ENCODE measurements at places on chromosomes 1 and 21.

DNA sequence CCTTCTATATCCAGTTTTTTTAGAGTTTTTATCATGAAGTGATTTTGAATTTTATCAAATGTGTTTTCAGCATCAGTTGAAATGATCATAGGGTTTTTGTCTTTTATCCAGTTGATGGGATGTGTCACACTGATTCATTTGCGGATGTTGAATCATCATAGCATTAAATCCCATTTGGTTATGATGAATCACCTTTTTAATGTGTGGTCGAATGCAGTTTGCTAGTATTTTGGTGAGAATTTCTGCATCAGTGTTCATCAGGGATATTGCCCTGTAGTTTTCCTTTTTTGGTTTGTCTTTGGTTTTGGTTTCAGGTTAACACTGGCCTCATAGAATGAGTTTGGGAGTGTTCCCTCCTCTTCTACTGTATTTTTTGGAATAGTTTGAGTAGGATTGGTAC lies 80.3 kb downstream of the DIRAS3 start:
- DNase-seq: no peak

DNA sequence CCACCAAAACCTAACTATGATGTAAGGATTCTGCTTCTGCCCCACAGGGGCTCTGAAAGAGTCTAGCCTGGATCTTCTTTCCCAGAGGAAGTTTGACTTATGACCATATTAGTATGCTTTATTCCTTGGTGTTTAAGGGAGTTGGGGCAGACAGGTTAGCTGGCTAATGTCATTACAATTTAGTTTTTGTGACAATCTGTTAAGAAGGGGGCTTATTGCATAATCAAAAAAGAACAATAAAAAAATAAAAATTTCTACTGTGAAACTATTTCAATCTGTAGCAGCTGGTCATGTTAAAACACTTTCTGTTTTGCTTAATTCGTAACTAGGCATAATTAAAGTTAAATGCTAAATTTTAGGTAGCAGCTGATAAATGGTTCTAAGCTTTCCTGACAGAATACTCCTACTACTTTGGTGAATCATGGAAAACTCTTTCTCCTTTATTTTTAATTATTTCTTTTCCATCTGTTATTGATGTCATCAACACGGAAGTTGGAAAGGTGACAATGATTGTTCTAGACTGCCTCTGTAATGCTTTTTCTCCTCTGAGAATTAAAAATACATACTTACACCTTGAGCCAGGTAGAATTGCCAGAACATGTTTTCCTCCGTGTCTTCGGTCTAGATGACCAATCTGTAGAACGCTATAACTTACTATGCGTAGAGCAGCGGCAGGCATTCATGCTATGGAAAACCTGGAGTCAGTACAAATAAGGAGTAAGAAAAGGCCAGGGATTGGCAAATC lies 18.6 kb downstream of the DYRK3 start:
- DNase-seq: no peak

- DNase-seq: no peak
These were observed 89.7 kb downstream of the MAGI3 start for GRCh38 chr1:113479713-113480676.

GRCh38 chr1:18630511-18631495 lies at the start of gene PAX7:
TSS of gene PAX7 (plus strand) at chr1:18630846. CDS start at chr1:18631604, 758 bp downstream.
- no peak for DNase-seq

- no peak for DNase-seq
These were observed 61.6 kb downstream of the DHRS3 start for GRCh38 chr1:12556368-12556930.

- no peak for DNase-seq
These were observed 25.6 kb downstream of the TOMM20 start for GRCh38 chr1:235102993-235103411.

- no peak for DNase-seq
These were observed 25.2 kb upstream of the KIF26B start for GRCh38 chr1:245129319-245130240.

GRCh38 chr21:27057997-27058396 lies 91.1 kb upstream of the ADAMTS5 start:
- no peak for DNase-seq

DNA sequence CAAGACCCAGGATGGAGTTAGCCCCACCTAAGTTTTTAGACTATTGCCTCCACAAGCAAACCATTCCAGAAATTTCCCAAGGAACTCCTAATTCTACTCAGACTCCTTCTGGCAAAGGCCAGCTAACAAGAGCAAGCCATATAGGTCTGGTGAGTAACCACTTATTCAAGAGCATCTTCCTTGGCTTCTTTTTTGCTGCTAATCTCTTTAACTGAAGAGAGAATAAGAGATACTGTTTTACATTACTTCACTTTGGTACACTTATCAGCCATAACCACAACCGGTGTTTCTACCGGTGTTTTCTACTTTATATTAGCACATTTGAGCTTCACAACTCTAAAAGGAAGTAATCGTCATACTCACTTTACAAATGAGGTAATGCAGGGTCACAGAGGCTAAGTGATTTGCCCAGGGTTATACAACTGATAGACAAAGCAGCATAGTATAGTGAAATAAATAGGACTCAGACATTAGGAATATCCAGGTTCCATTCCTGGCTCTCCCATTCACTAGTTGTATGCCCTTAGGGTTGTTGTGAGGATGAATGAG lies 1.7 kb upstream of the EPS15 start:
- DNase-seq: no peak

GRCh38 chr1:227886503-227886961 lies 61.2 kb downstream of the WNT9A start:
- no peak for DNase-seq

- DNase-seq: peak; percentile 58
These were observed 16.6 kb upstream of the LEMD1 start for GRCh38 chr1:205438213-205439158.

GRCh38 chr1:160885042-160885441 lies at the start of gene ITLN1:
TSS of gene ITLN1 (minus strand) at chr1:160885180. CDS start at chr1:160884877, 303 bp downstream.
- DNase-seq: no peak

DNA sequence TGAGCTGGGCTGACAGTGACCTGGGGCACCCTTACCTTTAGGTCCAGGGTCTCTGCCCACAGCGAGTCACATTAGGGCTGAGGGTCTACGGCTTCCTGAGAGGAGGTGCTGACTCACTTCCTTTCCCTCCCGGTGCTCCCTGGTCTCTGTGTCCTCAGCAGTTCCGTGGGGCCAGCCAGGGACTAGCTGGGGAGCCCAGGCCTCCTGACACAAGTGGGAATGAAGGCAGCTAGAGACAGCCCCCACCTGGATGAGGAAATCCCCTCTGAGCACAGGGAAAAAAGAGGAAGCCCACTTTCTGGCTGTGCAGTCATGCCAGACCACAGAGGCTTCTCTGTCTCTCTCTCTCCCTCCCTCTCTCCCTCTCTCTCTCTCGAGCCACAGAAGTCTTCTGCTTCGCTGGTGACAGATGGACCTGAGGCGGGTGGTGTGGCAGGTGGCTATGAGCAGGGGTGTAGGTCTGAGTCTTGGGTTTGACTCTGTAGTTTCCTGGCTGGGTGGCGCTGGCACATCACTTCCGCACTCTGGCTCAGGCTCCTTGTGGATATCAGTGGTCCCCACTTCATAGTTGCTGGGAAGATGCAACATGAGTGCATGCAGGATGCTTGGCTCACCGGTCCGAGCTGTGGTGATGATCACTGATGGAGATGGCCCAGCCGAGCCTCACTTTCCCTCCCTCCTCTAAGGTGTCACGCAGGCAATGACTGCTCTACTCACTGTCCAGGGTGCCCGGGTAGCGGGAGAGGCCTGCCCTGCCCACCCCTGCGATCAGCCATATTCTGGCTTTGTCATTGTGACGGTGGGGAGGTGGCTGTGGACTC lies 3.5 kb downstream of the SLC66A1 start:
- no peak for DNase-seq

DNA sequence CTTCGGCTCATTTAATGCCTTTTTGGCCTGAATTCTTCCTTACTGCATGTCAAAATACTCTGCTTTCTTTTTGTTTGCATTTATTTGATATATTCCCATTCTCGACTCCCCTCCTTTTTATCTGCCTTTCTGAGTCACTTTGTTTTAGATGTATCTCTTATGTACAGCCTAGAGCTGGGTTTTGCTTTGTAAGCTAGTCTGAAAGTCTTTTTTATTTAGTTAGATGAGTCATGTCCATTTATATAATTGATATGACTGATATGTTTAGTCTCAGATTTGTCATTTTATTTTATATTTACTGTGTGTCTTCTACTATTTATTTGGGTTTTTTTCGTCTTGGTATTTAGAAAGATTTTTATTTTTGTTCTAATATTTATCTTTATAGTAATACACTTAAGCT lies 33.6 kb upstream of the GNG5 start:
- no peak for DNase-seq

DNA sequence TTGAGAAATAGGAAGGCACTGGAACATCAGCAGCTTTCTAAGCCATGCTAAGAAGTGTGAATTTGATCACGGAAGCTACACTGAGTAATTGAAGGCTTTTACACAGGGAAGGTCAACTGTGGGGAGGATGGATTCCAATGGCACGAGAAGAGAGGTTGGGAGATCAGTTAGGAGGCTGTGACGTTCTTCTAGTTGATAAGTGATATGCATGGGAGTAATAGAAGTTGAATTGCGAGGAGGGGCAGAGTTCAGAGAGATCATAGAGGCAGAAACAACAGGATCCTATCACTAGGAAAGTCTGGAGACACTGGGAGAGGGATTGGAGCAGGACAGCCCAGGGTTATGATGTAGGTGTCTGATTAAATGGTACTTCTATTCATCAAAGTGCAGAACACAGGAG lies 16.2 kb downstream of the LMOD1 start:
- DNase-seq: no peak

- DNase-seq: no peak
These were observed at the start of gene VCAM1 for GRCh38 chr1:100719490-100719889. TSS of gene VCAM1 (plus strand) at chr1:100719742. CDS start at chr1:100719861, 119 bp downstream.

Data from HepG2 (cell line).